HTR-8/SVneo (cell line): ENCODE measurements at places on chromosomes 1 and 21.

DNA sequence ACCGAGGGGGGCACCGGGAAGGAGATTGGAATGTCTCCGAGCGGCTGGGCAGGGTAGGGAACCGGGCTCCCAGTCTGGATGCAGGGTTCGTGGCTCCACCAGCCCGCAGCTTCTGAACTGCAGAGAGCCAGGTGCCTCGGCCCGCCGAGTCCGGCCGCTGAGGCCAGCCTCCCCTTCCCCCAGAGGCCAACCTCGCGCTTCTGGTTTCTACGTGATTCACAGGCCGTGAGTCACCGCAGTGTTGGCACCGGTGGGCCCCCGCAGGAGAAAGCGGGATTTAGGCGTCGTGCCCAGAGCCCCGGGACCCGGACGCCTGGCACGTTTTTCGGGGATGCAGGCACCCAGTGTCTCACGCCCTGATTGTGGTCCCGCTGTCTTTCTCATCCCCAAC lies 458 bp downstream of the CRABP2 start:
- no peak for DNase-seq

DNA sequence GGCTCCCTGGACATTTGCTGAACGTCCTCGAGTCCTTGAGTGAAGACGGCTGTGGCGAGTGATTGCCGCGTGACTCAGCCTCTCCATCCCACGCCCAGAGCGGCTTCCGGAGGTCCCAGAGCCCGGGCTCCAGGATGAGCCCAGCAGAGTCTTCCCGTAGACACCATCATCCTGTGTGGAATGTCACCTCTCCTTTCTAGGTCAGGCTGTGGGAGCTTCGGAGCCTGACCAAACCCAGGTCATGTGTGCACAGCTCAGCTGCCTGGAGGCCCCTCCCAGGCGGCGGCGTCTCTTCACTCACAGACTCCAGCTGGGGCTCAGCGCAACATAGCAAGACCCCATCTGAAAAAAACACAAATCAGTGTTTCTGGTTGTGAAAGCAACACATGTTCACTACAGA lies 38.2 kb downstream of the PRKCZ start:
- DNase-seq = peak; percentile 82

DNA sequence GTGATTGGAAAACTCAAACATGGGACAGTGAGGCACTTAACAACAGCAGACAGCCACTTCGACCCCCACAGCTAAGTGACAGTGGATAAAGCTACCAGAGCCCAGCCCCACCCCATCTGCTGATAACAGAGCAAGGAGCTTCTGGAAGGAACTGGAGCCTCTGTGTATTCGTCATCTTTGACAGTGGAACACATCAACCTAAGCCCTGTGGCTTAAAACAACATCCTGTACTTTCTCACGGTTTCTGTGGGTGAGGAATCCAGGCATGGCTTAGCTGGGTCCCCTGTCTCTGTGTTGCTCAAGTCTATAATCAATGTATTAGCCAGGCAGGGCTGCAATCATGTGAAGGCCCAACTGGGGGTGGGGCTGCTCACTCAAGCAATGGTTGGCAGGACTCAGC lies 18.4 kb upstream of the SIPA1L2 start:
- no peak for DNase-seq

DNA sequence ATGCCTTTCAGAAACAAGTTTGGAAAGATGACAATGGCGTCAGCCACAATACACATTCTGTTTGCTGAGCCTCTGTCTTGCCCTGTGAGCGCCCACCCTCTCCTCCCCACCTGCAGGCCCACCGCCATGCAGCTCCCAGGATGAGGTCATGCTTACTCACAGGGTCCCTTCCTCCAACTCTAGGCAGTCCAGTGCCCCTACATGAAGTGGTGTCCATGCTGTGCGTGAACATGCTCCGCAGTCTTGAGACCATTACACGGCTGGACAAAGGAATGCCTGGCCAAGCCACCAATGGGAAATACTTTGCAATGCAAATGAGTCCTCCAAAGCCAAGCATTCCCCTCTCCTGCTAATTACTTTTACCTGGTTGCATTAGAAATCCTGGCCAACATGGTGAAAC lies 92.2 kb downstream of the CD58 start:
- DNase-seq = no peak
